GM23338 (cell line): ENCODE measurements at places on chromosomes 2 and 18.

GRCh38 chr2:30191819-30192271 lies 39.5 kb upstream of the LBH start:
- DNase-seq = no peak
- H3K4me3 ChIP-seq = no peak overlapping the region
- H3K4me1 ChIP-seq = no peaks in the 10 kb centered on the region
- no peaks in the 10 kb centered on the region for H3K27me3 ChIP-seq

DNA sequence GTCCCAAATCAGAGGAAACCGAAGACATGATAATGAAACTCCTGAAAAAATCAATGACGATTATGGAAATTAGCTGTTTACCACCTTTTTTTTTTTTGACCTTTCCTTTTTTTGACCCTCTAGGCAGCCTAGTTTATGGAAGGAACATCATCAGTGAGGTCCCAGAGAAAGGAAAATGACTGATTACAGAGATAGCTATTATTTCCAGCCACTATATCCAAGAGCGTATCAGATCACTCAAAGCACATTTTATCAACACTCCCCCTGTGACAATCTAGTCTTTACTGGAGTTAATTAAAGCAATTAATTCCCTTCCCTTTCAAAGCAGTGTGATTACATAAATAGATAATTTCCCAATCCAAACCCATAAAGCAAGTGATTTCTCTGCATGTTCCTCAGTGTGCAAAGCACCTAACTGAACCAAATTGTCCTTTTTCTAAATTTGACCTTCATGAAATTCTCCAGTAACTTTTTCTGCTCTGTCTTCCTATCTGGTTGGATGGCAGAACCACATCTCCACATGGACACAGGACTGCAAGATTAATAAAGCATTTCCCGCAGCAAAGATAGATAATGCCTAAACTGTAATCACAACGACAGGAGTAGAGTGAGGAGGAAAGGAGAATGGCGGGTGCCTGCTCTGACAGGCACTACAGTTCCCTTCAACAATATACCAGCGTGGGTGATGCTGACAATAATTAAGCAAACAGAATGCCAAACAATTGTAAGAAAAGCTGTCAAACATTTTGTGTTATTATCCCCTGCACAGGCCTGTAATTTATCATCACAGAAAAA lies 194.4 kb downstream of the SLC8A1 start:
- no peaks in the 10 kb centered on the region for H3K27me3 ChIP-seq
- no peak for DNase-seq
- no peak overlapping the region for H3K27ac ChIP-seq
- peaks cover 9% of the 10 kb centered on the region; the same call in 1 of the 2 replicates for H3K4me1 ChIP-seq
- H3K4me3 ChIP-seq = no peak overlapping the region
- no peaks in the 10 kb centered on the region for H3K36me3 ChIP-seq

GRCh38 chr2:10043906-10044601 lies 704 bp downstream of the KLF11 start:
- no peak overlapping the region for H3K27ac ChIP-seq
- H3K36me3 ChIP-seq = no peaks in the 10 kb centered on the region
- peak overlapping the region; percentile 44; the same call in 1 of the 2 replicates for H3K4me3 ChIP-seq
- peaks cover 22% of the 10 kb centered on the region for H3K27me3 ChIP-seq
- DNase-seq = peak; percentile 90

- no peaks in the 10 kb centered on the region for H3K27me3 ChIP-seq
- peaks cover 15% of the 10 kb centered on the region for H3K4me1 ChIP-seq
- no peaks in the 10 kb centered on the region; the same call in 1 of the 2 replicates for H3K36me3 ChIP-seq
- no peak overlapping the region for H3K27ac ChIP-seq
- DNase-seq = no peak
- H3K4me3 ChIP-seq = no peak overlapping the region
These were observed 290.8 kb upstream of the CXCR4 start for GRCh38 chr2:136408795-136409194.

GRCh38 chr18:68916734-68917133 lies 118.9 kb downstream of the CCDC102B start:
- H3K4me1 ChIP-seq = peaks cover 3% of the 10 kb centered on the region; the same call in 1 of the 2 replicates
- H3K27me3 ChIP-seq = no peaks in the 10 kb centered on the region
- no peak overlapping the region for H3K4me3 ChIP-seq
- H3K27ac ChIP-seq = no peak overlapping the region
- no peaks in the 10 kb centered on the region for H3K36me3 ChIP-seq

DNA sequence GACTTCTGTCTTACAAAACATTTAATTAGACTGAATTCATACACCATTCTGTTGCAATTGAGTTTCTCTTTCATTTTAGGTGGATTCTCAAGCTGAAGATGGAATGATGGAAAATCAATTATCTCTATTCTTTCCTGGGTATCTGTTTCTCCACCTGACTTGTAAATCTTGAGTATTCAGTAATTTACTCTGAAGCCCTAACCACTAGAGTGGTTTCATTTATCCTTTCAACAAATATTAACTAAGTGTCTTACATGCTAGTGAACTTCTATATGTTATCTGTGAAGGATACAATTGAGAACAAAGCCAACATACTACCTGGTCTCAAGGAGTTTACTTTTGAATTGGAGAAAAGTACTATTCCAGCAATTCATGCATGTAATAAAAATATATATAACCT lies 94.1 kb upstream of the ZNF804A start:
- H3K27ac ChIP-seq = no peak overlapping the region
- no peaks in the 10 kb centered on the region for H3K36me3 ChIP-seq
- no peak for DNase-seq
- peaks cover 13% of the 10 kb centered on the region for H3K4me1 ChIP-seq
- H3K4me3 ChIP-seq = no peak overlapping the region

DNA sequence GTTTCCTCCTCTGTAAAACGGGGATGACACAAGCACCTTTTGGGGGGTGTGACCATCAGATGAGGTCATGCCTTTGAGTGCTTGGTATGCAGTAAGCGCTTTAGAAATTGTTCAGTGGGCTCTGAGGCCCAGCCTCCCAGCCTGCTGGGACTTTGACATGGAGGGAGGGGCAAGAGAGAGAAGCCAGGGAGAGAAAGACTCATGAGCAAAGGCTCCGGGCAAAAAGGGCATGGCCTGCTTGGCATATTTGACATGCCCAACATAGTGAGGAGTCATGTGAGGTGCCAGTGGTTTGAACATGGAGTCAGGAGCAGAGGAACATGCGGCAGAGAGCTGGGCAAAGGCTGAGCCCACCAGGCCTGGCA lies 14.0 kb downstream of the TNS1 start:
- 0 out of 2 replicates have a peak, but pooled peaks cover 3% of the 10 kb centered on the region for H3K4me1 ChIP-seq
- peak; percentile 52 for DNase-seq
- H3K36me3 ChIP-seq = no peaks in the 10 kb centered on the region
- H3K4me3 ChIP-seq = no peak overlapping the region
- no peak overlapping the region for H3K27ac ChIP-seq

DNA sequence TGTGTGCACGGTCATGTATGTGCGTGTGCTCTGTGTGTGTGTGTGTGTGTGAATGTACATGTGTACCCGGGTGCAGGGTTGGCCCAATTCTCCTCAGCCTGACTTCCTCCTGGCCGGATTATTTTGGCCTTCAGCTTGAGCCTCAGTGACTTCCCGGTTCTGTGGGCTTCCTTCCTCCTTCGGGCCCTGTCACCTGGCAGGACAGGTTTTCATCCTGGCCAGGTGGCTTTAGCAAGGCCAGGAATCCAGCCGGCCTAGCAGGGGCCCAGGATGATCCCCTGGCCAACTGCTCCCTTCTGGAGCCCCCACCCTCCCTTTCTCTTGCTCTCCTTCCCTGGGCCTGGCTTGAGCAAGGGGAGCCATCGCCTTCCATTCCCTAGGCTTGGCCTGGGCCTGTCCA lies 140.5 kb downstream of the INHBB start:
- DNase-seq = no peak
- H3K4me3 ChIP-seq = no peak overlapping the region
- no peaks in the 10 kb centered on the region for H3K4me1 ChIP-seq
- no peak overlapping the region for H3K27ac ChIP-seq
- H3K36me3 ChIP-seq = no peaks in the 10 kb centered on the region

DNA sequence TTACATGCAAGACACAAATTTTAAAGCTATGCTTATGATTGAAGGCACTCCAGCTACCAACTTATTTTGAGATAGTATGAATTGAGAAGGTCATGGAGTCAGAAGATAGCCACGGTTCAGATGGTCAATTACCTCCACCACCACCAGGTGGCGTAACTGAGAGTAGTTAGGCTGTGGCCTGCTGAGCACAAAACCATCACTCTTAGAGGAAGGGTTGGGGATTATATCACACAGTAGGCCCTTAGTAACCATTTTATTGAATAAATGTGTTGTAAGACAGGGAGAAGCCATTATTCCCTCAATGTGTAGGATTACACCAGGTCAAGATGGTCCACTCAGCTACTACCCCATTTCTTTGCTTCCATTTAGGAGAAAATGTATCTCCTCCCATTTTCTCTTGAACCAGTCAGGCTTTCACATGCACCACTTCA lies 18.8 kb downstream of the KLHL41 start:
- no peaks in the 10 kb centered on the region for H3K4me1 ChIP-seq
- H3K27ac ChIP-seq = no peak overlapping the region
- peak; percentile 90 for DNase-seq
- peaks cover 8% of the 10 kb centered on the region; the same call in 1 of the 2 replicates for H3K36me3 ChIP-seq

DNA sequence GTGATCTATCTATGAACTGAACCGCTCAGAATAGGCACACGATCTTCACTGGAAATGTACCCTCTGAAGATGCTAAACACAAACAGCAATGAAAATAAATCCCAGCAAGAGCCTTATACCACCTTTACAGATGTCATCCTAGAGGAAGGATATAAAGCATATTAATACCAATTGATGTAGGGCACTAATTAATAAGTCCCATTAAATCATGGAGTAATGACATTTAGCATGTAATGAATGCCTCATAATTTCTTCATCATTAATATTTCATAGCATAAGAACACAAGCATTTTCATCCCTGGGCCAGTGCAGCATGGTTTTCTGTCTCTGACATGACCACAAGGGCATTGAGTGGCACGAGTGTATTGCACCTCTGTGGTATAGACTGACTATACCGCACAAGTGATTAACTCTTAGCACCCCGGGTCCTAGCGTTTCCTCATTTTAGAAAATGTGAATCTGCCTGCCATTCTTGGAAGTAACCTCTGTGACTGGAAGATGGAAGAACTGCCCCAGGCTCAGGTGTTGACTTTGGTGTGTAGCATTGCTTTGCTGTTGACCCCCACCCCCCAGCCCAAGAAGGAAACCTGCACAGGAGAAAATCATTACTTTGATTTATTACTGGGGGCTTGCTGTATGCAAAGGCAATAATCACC lies 1.4 kb upstream of the TMEM178A start:
- peaks cover 43% of the 10 kb centered on the region for H3K27me3 ChIP-seq
- H3K27ac ChIP-seq = no peak overlapping the region
- no peak for DNase-seq
- H3K4me1 ChIP-seq = peaks cover 31% of the 10 kb centered on the region
- peak overlapping the region; percentile 89 for H3K4me3 ChIP-seq

- H3K4me1 ChIP-seq = no peaks in the 10 kb centered on the region
- no peaks in the 10 kb centered on the region for H3K27me3 ChIP-seq
- H3K4me3 ChIP-seq = no peak overlapping the region
These were observed 411.2 kb upstream of the PIK3C3 start for GRCh38 chr18:41543815-41544214.

DNA sequence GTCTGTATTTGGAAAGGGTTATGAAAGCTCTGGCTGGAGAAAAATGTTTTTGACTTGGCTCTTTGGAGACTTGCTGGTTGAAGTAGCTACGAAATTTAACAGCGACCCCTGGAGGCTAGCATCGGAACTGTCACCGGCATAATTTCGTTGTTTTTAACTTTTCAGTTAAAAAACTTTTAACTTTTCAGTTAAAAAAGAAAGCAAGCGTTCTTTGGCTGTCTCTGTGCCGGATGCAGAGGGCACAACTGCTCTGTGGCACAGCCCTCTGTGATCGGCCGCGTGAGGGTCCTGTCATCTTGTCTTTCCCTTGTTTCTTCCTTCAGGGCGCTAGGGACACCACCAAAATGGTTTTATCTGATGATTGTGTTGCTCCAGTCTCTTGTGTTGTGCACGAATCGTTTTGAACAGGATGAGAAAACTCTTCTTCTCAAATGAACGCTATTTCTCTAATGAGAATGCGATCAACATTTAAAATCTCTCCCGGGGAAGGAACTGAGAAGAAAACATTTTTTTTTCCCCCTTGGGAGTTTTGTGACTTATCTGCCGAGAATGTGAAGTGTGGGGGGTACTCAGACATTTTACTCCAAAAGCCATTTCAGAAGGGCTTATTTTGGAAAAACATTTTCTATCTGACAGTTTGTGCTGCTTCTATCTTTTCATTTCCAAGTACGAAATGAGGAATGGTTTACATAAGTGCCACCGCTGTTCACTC lies 57.1 kb downstream of the ADCYAP1 start:
- H3K36me3 ChIP-seq = no peaks in the 10 kb centered on the region
- no peaks in the 10 kb centered on the region for H3K27me3 ChIP-seq
- H3K4me1 ChIP-seq = no peaks in the 10 kb centered on the region
- peak; percentile 75 for DNase-seq
- H3K4me3 ChIP-seq = peak overlapping the region; percentile 38
- no peak overlapping the region for H3K27ac ChIP-seq

- H3K27ac ChIP-seq = peak overlapping the region; percentile 84; the same call in 1 of the 2 replicates
- H3K36me3 ChIP-seq = no peaks in the 10 kb centered on the region
- H3K27me3 ChIP-seq = no peaks in the 10 kb centered on the region
- peaks cover 45% of the 10 kb centered on the region for H3K4me1 ChIP-seq
- no peak for DNase-seq
- no peak overlapping the region for H3K4me3 ChIP-seq
These were observed 93.6 kb downstream of the MTCL1 start for GRCh38 chr18:8799001-8799400.

GRCh38 chr2:60538101-60538500 lies 15.4 kb downstream of the BCL11A start:
- no peak for DNase-seq
- H3K27me3 ChIP-seq = no peaks in the 10 kb centered on the region
- no peak overlapping the region for H3K27ac ChIP-seq
- H3K36me3 ChIP-seq = peaks cover under 1% of the 10 kb centered on the region; the same call in 1 of the 2 replicates

DNA sequence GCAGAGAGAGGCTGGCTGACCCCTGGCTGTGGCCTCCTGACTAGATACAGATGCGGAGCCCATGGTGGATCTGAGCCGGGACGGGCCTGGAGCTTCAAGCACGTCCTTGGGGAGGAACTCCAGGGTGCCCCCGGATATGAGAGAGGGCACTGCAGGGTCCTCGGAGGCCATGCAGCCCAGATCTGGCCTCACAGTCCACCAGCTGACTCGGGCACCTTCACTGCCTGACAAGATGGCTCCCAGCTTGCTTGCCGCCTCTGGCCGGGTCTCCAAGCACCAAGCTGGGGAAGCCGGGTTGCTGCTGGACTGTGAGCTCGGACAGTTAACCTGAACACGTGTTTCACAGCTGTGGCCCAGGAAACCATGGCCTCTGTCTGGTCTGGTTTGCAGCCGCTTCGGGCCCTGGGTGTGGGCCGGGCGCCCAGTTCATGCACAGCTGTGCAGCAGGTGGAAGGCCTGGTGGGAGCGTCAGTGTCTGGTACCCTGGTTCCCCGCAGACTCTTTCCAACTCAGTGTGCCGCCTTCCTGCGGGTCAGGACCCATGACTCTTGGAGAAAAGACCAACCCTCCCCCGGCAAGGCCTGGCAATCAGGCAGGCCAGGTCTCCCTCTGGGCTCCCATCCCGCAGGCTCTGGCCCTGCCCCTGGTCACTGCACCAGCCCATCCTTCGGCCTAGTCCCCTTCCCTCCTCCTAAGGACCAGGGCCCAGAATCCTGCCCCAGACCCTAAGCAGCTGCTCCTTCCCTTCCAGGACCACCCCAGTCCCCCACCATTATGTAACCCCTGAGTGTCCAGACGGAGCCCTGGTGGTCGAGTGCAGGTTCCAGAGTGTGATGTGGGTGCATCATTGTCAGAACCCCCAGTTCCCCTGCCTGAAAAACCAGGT lies 74.6 kb upstream of the OTOS start:
- no peak overlapping the region for H3K4me3 ChIP-seq
- no peaks in the 10 kb centered on the region for H3K36me3 ChIP-seq
- DNase-seq = no peak
- H3K4me1 ChIP-seq = no peaks in the 10 kb centered on the region
- no peaks in the 10 kb centered on the region for H3K27me3 ChIP-seq

GRCh38 chr18:50578651-50579050 lies 18.8 kb downstream of the MAPK4 start:
- no peaks in the 10 kb centered on the region for H3K36me3 ChIP-seq
- peaks cover 9% of the 10 kb centered on the region; the same call in 1 of the 2 replicates for H3K4me1 ChIP-seq
- DNase-seq = no peak
- H3K27me3 ChIP-seq = no peaks in the 10 kb centered on the region
